NCI-H510A (cell line): ENCODE measurements at places on chromosomes 4 and X.

DNA sequence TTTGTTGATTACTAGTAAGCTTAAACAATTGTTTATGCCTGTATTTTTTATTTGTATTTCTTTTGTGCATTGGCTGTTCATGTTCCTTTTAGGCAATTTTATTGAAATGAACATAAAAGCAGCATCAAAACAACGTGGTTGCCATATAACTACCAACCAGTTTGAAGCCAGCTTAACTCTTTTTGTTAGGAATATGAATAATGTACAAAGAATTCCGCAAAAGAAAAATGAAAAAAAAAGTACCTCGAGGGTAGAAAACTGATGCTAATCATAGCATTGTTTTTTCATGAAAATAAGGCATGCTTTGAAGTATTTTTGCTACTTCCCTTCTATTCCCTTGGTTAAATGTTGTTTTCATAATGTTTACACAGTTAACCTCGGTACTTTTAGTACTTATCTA lies 1024.0 kb upstream of the SLIT2 start:
- DNase-seq: no peak

DNA sequence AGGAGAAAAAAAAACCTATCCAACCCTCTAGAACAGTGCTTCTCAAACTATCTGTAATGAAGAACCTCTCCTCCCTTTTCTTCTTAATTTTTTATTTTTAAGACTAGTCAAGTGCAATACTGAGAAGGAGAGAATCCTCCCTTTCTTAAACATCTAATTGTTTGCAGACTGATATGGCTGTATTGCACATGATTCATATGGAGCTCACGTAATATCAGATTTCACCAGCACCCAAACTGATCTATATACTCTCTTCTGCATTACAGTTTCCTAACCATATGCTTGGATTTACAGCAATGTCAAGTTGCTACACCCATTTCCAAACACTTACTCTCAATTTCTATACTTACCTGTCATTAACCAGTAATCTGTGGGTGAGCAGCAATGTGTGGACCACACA lies 9.5 kb downstream of the PRMT9 start:
- no peak for DNase-seq

DNA sequence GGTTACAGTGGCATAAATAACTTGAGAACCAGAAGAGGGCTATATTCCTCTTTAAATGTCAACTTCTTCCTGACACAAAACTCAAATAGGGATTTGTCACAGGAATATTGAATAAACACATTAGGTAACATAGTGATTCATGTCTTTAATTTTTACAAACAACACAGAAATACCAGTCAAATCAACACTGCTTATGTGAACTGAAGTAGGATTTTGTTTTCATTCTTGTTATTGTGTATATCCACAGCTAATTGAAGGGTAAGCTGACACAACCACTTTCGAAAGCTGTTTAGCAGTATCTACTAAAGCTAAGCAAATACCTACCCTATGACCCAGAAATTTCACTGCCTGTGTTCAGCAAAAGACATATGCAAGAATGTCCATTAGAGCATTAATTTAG lies 120.4 kb upstream of the EOLA2 start:
- DNase-seq: no peak

DNA sequence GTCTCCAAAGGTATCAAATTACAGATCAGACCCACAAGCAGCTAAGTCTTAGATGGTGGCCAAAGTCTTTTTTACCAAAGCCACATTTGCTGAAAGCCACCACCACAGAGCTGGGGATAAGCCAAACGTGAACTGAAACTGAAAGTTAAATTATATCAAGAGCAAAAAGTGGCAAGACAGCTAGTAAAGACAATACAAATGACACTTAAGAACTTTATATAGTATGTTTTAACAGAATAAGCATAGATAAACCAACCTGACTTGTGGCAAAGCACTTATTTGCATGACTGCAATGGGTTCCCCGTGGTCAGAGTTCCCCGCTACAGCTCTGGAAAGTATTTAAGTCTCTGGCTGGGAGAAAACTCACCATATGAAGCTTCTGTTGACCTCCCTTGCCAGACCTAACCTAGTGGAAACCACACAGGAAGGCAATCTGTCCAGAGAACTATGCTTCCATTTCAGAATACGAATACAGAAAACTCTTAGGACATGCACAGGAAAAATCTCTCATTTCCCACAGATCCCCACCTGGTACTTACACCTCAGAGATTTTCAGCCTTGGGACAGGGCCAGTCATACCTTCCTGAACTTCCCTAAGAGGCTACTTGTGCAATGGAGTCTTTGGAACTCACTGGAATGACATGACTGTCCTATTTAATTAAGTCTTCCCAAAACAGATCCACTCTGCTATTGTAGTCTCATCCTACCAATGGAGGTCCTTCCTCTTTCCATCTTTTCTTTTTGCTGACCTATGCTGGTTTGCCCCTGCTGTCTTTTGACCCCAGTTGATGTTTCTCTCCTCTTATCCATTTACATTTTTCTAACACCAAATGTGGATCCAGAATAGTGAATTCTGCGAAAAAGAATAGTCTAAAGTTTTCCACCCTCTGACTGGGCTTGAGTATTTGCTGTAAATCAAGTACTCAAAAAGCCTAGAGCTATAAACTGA lies 225.1 kb downstream of the NR3C2 start:
- DNase-seq: no peak

GRCh38 chrX:153590961-153591956 lies 7.7 kb downstream of the CCNQ start:
- DNase-seq: no peak

DNA sequence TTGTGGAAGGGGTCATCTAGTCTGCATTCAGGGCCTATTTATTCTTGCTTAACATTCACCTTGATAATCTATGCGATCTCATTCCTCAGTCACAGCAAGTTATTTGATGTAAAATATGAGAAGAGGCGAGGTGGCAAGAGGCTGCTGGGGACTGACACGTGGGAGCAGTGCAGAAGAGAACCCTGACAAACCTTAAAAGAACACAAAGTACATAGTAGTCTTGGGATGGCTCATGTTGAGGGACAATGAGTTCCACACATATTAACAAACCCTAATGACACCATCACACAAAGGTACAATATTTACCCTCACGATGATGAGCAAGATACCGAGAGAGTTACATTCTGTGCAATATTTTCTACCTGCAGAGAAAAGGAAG lies 57.5 kb downstream of the MAML3 start:
- DNase-seq: no peak

DNA sequence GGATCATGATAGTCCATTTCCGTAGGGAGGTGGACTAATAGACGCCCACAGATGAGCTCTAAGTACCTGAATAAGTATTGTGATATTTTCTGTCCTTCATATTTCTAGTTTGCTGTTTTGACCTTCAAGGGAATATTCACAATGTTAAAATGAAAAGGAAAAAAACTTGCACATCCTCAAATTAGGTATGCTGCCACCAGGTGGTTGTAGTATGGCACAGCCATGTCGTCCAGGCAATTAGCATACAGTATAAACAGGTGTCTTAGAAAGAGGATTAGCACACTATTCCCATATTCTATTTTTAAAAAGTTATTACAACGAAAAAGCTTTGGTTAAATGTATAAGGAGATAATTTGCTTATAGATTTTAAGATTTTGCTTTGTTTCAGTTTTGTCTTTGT lies 802.0 kb downstream of the RPA4 start:
- peak; percentile 6 for DNase-seq

DNA sequence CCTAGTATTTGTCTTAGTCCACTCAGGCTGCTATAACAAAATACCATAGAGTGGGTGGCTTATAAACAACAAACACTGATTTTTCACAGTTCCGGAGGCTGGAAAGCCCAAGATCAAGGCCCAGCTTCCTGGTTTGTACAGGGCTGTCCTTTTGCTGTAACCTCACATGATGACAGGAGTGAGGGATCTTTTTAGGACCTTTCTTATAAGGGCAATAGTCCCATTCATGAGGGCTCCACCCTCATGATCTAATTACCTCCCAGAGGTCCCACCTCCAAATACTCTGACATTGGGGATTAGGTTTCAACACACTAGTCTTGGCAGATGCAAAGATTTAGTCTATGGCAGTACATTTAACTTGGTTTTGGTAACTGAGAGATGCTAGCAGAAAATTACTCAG lies 20.9 kb downstream of the GPAT3 start:
- DNase-seq: no peak

- DNase-seq: no peak
Observed at GRCh38 chrX:20456971-20457370, 190.3 kb upstream of the RPS6KA3 start.

DNA sequence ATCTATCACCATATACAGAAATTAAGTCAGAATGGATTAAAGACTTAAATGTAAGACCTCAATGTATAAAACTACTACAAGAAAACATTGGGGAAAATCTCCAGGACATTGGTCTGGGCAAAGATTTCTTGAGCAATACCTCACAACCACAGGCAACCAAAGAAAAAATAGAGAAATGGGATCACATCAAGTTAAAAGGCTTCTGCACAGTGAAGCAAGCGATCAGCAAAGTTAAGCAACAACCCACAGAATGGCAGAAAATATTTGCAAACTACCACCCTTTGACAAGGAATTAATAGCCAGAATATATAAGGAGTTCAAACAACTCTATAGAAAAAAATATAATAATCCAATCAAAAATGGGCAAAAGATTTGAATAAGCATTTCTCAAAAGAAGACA lies 236.9 kb upstream of the EMCN start:
- DNase-seq: no peak

DNA sequence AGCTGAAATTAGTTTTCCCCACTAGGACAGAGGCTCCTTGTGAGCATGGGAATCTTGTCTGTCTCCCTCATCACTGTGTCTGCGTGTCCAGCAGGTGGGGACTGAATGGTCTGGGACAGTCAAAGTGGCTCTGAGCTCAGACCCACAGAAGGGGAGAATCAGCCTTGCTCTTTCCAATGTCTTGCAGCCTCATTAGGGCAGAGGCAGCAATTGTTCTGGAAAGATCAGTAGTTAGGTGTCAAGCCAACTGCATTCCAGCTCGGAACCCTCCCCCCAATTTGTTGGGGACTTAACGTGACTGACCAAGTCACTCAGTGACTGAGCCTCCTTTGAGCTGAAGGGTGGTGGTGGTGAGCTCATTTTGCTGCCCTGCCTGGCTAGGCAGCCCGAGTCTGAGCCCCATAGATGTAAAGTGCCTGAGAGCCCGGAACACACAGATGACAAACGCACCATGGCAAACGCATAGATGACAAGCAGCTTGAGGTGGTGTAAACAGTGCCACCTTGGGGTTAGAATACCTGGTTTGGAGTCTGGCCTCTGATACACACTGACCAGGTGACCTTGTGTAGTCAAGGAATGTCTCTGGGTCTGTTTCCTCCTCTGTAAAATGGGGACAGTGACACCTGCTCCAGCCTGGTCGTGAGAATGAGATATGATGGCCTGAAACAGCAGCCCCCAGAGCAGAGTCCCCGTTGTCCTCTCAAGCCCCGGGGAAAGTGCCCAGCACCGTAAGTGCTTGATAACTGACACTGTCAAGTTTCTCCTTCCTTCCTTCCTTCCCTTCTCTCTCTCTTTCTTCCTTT lies 2.7 kb upstream of the SORCS2 start:
- no peak for DNase-seq

DNA sequence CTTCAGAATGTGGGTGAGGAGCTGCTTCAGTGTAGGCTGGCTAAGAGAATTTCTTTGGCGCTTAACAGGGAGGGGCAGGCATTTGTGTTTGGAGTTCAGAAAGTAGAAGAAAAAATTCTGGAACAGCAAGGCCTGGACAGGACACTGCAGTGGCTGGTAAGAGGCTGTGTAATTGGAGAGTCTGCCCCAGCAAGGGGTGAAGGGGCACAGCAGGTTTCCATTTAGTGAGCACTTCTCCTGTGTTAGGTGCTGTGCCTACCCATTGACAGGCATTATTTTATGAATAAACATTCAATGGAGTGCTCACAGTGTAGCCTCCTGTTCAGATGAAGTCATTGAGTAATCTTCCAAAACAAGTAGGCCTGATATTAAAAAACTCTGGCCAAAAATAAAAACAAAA lies 10.7 kb upstream of the CPE start:
- no peak for DNase-seq

DNA sequence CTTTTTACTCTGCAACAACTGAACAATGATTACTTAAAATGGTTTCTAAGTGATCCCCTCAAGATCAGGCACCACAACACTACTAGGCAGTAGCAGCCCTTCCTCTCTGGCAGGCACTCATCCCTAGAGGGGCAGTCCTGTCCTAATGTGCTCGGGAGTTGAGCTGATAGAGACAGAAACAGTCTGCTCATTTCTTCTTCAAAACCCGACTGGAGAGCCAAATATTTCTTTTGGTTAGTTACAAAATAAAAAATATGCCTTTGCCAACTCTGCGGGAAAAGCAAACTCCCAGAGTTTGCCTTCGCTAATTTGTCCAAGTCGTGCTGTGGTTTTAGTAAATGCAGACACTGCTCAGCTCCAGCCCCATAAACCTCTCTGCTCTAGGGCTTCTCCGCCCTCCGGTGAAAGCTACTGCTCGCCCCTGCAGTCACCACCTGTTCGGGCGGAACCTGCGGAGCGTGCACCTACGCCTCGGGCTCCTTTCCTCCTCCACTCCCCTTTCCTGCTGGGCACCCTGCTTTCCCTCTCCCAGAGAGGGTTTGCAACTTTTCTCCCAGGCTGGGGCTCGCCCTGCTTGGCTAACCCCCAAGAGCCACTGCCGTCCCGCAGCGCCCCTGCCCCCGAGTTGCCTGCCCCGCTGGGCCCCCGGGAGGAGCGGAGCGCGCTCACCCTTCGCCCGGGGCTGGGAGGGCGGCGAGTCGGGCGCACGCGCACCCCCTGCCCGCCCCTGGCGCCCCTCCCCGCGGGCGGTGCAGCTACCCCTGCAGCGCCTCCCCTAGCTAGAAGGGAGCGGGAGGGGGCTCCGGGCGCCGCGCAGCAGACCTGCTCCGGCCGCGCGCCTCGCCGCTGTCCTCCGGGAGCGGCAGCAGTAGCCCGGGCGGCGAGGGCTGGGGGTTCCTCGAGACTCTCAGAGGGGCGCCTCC lies at the start of gene NPNT:
Gene NPNT, plus strand, starts transcription at position 812 of the 923 bp plus-strand sequence. CDS start 182 bp downstream, outside the sequence.
- peak; percentile 50 for DNase-seq

DNA sequence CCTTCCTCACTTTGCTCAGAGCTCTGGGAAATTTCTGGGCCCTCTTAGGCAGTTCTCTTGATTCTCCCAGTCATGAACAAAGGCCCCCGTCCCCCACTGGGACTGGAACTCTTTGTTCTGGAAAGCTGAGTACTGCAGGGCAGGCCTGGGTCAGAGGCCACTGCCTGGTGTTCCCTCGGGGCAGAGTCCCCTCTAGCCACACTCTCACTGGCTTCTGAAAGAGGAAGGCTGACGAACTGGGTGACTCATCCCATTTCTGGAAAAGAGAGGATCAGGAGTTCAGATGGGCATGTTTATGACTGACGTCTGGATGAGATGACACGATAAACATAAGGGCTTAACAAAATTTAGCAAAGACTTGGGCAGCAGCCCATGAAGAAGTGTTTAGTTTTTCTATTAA lies 47.7 kb downstream of the DDX3X start:
- no peak for DNase-seq

GRCh38 chr4:1337376-1337831 lies 9.6 kb upstream of the UVSSA start:
- DNase-seq: no peak

DNA sequence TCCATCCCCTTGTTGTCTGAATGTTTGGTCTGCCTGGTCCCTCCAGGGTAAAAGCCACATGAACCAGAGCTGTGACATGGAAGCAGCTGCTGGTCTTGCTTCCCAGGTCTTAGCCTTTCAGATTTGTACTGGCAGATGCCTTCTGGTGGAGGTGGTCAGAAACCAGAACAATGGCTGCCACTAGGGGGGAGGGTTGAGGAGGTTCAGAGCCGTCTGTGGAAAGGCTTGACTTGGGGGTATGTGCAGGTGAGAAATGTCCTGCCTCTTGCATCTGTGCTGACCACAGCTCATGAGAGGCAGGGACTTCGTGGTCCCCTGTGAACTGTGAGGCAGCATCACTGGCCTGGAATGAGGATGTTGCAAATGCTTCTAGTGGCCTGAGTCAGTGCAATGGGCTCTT lies 144.2 kb upstream of the WDR1 start:
- no peak for DNase-seq
